ENCODE measurements at places on chromosomes 1 and 21. TPM values are rescaled to one million over a fixed set of nuclear protein-coding genes. Genes with fewer than 3 reads are reported as not detected.

DNA sequence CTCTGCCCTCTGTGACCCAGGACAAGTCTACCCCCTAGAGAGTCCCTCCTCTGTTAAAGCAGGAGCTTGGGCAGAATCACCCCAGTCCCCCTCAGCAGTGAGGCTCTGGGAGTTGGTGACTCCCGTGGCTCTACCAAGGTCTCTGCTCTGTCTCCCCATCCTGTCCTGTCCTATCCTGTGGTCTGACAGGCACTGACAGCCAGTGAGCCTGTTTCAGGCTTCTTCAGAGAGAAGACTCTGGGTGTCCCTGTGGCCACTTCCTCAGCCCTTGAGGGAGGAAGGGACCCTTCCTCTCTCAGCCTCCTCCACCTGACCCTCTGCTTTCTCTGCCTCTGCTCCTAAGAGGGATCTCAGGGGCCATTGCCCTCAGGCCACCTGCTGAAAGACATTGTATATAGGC lies 148.7 kb downstream of the FCRL5 start:
- no peak overlapping the region for H3K27ac ChIP-seq
- no peak for DNase-seq
- no peaks in the 10 kb centered on the region for H3K27me3 ChIP-seq

DNA sequence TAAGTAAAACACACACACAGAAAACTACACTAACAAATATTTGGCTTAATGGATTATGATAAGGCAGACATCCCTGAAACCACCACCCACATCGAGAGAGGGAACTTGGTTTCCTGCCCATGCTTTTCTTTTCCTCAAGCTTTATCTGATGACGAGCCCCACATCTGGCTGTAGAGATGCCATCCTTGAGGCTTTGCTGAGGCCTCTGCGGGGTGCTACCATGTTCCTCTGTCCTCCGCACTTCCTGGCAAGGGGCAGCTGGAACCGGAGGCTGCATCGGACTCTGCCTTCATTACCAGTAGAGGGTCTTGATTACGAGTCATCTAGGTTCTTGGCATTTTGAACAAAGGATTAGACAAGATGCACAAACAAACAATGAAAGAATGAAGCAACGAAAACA lies 21.7 kb upstream of the C1orf174 start:
- no peak overlapping the region for H3K4me3 ChIP-seq
- no peaks in the 10 kb centered on the region for H3K4me1 ChIP-seq
- H3K27ac ChIP-seq = no peak overlapping the region
- no peaks in the 10 kb centered on the region for H3K27me3 ChIP-seq
- no peak for DNase-seq

- no peaks in the 10 kb centered on the region for H3K36me3 ChIP-seq
- no peaks in the 10 kb centered on the region for H3K4me1 ChIP-seq
- no peak overlapping the region for H3K27ac ChIP-seq
- H3K4me3 ChIP-seq = no peak overlapping the region
Observed at GRCh38 chr21:45836694-45837670, 144.6 kb upstream of the COL6A1 start.

- H3K36me3 ChIP-seq = no peaks in the 10 kb centered on the region
- no peak overlapping the region for H3K4me3 ChIP-seq
- H3K4me1 ChIP-seq = no peaks in the 10 kb centered on the region
- no peak for DNase-seq
Observed at GRCh38 chr1:8174807-8175206, 143.1 kb upstream of the SLC45A1 start.

DNA sequence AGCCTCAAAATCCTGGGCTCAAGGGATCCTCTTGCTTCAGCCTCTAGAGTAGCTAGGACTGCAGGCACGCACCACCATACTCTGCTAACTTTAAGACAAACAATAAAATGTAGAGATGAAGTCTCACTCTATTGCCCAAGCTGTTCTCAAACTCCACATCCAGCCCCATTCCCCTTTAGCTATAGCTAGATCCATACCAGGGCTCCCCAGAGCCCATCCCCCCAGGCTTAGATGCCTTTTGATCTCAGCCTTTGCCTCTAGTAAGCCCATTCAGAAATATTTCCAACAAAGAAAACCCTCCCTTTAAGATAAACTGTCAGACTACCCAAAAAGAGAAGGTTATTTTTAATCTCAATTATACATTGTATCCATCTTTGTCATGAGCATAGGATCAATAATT lies 325.4 kb downstream of the CHRM3 start:
- no peaks in the 10 kb centered on the region for H3K4me1 ChIP-seq
- no peaks in the 10 kb centered on the region for H3K36me3 ChIP-seq
- H3K27me3 ChIP-seq = no peaks in the 10 kb centered on the region

- H3K4me1 ChIP-seq = peaks cover 3% of the 10 kb centered on the region
- no peak overlapping the region for H3K27ac ChIP-seq
- no peaks in the 10 kb centered on the region for H3K27me3 ChIP-seq
- no peaks in the 10 kb centered on the region for H3K36me3 ChIP-seq
- no peak for DNase-seq
Observed at GRCh38 chr1:55209247-55209646, 5.9 kb downstream of the USP24 start.

- no peaks in the 10 kb centered on the region for H3K36me3 ChIP-seq
- H3K4me1 ChIP-seq = no peaks in the 10 kb centered on the region
- no peak overlapping the region for H3K4me3 ChIP-seq
- no peak overlapping the region for H3K27ac ChIP-seq
- no peaks in the 10 kb centered on the region for H3K27me3 ChIP-seq
- DNase-seq = no peak
Observed at GRCh38 chr1:55071477-55071876, 32.1 kb downstream of the PCSK9 start.

DNA sequence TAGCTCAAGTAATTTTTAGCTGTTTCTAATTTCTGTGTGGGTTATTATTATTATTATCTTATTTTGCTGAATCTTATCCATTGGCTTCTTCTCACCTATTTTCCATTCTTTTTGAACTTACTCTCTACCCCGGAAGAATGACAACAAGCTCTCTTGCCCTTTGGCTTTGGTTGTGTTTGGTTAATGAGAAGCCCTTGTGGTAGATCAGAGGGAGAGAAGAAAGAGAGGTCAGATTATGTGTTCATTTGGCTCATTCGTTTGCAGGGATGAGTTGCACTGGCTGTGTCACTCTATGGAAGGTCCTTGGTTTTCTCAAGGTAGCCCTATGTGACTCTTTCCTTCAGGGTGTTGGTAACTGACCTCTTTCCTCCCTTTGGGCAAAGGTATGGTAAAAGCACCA lies 391.9 kb downstream of the LMO4 start:
- no peaks in the 10 kb centered on the region for H3K36me3 ChIP-seq
- no peaks in the 10 kb centered on the region for H3K27me3 ChIP-seq
- no peaks in the 10 kb centered on the region for H3K4me1 ChIP-seq
- H3K27ac ChIP-seq = no peak overlapping the region
- no peak overlapping the region for H3K4me3 ChIP-seq

GRCh38 chr1:225388372-225388771 lies 39.5 kb downstream of the LBR start:
- no peaks in the 10 kb centered on the region for H3K27me3 ChIP-seq
- no peak overlapping the region for H3K27ac ChIP-seq
- no peak overlapping the region for H3K4me3 ChIP-seq

DNA sequence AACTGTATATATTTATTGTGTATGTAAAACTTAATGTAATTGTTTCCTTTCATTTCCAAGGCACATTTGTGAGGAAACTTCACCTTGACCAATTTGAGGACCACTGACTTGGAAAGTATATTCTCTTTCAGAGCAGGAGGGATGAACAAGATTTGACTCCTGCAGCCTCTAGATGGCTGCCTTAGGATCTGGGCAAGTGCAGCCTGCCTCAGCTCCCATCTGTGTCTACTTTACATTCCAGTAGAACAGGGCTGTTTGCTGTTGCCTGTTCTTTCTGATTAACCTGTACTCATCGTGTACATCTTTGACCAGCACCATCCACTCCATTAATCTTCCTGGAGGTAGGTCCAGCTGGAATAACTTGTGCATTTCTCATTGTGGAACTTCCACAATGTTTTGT lies 312.8 kb downstream of the HLX start:
- H3K36me3 ChIP-seq = no peaks in the 10 kb centered on the region
- H3K4me1 ChIP-seq = no peaks in the 10 kb centered on the region
- DNase-seq = no peak

- H3K27ac ChIP-seq = no peak overlapping the region
- H3K27me3 ChIP-seq = no peaks in the 10 kb centered on the region
- no peak overlapping the region for H3K4me3 ChIP-seq
- H3K36me3 ChIP-seq = no peaks in the 10 kb centered on the region
- H3K4me1 ChIP-seq = no peaks in the 10 kb centered on the region
Observed at GRCh38 chr1:64826991-64827390, 82.1 kb downstream of the RAVER2 start.

GRCh38 chr1:226871636-226872327 lies 1.4 kb downstream of the PSEN2 start:
- no peak for DNase-seq
- no peak overlapping the region for H3K27ac ChIP-seq
- peak overlapping the region; percentile 70 for H3K4me3 ChIP-seq
- H3K36me3 ChIP-seq = no peaks in the 10 kb centered on the region
- no peaks in the 10 kb centered on the region for H3K27me3 ChIP-seq

DNA sequence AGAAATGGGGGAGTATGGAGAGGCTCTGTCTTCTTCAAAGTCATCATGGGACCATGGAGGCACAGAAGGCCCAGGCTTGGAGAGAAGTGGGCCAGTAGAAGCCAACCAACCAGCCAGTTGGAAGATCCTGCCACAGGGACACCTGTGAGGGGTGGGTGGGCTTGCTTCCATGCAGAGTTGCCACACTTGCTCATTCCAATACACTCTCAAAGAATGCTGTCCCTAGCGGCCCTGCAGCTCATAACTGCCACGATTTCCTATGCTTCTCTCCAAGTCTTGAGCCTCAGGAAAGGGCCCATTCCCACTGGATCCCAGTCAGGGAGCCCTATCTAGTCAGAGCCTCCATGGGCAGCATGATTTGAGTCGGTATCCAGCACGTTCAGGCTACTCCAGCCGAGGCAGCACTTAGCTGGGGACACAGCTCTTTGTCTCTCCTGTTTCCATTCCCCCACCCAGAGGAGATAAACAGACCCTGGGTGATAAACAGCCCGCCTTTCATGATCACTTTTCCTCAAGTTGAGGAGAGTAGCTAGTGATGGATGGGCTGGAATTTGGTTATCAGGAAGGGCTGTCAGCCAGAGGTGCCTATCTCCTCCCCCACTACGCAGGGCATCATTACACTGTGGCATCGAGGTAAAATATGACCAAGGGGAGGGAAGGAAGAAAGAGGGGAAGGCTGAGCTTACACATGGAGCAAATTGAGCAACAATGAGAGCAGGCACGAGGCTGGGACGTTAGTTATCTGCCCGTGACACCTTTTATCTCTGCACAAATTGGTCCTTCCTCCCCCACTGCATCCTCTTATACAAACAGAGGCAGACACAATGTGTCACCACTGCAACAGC lies 64.6 kb downstream of the ERI3 start:
- no peaks in the 10 kb centered on the region for H3K4me1 ChIP-seq
- H3K4me3 ChIP-seq = no peak overlapping the region
- H3K27me3 ChIP-seq = no peaks in the 10 kb centered on the region
- no peaks in the 10 kb centered on the region for H3K36me3 ChIP-seq
- no peak overlapping the region for H3K27ac ChIP-seq

DNA sequence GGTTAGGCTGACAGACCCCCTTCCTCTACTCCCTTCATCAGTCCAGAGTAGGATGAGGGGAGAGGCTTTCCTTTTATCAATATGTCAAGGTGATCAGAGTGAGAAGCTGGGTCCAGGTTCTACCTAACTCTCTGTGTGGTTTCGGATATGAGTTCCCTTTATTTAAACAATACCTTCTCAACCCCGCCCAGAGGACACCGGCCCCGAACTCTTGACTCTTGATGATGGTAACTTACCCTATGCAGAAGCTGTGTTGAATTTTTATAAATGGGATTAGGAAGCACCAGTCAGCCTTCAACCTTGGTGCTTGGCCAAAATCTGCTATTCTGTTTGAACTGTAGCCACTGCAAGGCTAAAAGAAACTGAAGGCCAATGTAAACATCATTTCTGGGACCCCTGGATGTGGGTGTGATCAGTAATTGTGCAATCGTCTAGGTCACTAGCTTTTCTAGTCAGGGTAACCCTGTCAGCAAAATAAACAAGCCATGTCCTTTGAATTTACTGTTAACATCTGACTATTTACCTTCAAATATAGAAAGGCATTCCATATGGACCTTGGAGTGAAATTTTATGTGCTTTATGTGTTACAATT lies 398.3 kb downstream of the SEC16B start:
- no peaks in the 10 kb centered on the region for H3K27me3 ChIP-seq
- H3K36me3 ChIP-seq = no peaks in the 10 kb centered on the region
- no peak overlapping the region for H3K4me3 ChIP-seq
- no peak overlapping the region for H3K27ac ChIP-seq
- H3K4me1 ChIP-seq = no peaks in the 10 kb centered on the region

DNA sequence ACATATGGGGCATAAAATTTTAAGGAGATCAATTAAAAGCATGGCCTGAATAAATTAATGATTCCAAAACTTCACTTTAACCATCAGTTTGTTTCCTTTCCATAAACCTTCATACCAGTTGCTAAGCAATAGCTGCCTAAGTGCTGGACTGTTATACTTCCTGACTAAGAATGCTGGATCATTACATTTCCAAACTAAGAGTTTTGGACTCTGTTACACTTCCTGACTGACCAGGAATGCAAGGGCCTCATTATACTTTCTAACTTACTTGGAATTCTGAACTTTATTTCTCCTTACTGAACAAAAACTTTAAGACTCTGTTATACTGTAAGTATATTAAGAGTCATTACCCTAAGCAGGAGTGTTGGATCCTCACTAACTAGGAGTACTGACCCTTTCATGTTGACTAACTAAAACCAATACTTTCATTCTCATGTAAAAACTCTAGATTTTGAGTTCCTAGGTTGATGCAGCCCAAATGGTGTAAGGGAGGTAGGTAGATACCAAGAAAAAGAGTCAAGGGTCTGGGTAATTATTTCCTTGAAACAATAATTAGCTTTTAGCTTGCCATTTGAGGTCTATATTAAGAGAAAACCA lies 118.2 kb downstream of the FAF1 start:
- H3K4me3 ChIP-seq = no peak overlapping the region
- no peak overlapping the region for H3K27ac ChIP-seq
- no peaks in the 10 kb centered on the region for H3K27me3 ChIP-seq
- H3K4me1 ChIP-seq = no peaks in the 10 kb centered on the region

GRCh38 chr1:61742620-61743430 lies 545 bp downstream of the PATJ start:
- H3K27ac ChIP-seq = peak overlapping the region; percentile 94
- H3K36me3 ChIP-seq = no peaks in the 10 kb centered on the region
- peak overlapping the region; percentile 93 for H3K4me3 ChIP-seq
- H3K4me1 ChIP-seq = peaks cover 4% of the 10 kb centered on the region
- DNase-seq = peak; percentile 63

DNA sequence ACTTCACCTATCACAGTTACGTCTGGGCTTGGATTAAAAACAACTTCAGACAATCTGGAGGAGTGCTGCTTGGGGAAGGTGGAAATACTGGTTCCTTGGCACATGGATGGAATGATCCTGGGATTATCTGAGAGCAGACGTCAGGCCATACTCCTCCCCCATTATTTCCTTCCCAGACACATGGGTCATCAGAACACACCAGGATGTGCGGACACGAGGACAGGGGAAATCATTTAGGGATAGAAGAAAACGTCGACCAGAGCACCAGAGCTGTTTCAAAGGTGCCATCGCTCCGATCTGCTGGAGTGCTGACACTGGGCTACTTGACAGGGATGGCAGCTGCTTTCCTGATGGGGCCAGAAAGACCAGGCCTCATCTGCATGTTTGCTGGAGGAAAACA lies 31.8 kb upstream of the ANGPTL7 start:
- H3K4me3 ChIP-seq = no peak overlapping the region
- peaks cover 12% of the 10 kb centered on the region for H3K4me1 ChIP-seq
- no peaks in the 10 kb centered on the region for H3K36me3 ChIP-seq
- H3K27ac ChIP-seq = peak overlapping the region; percentile 56
- no peak for DNase-seq

ITLN2 gene
- total RNA-seq = not detected

C1orf50 gene
- total RNA-seq = not detected

BCL2L15 gene
- not detected for total RNA-seq

AGPAT3 gene
- total RNA-seq = 6.8 TPM

PPIAL4G gene
- 0.14 TPM for total RNA-seq

COL16A1 gene
- total RNA-seq = 231 TPM

Measured in uterus (tissue), 4 donors.